MV-4-11 (cell line): ENCODE measurements at places on chromosomes 4 and X.

GRCh38 chrX:42117318-42117717, 194.0 kb upstream of the CASK start:
- DNase-seq, result no peak

GRCh38 chrX:121336831-121337421, 289.5 kb downstream of the GLUD2 start:
- no peak for DNase-seq

- no peak for DNase-seq
Observed at GRCh38 chr4:42265782-42266602, 113.5 kb upstream of the BEND4 start.

GRCh38 chr4:73481358-73481757, at the start of gene AFM:
Gene AFM, plus strand, starts transcription at chr4:73481745. Its CDS starts 31 bp downstream, at chr4:73481776.
- DNase-seq, result no peak

- no peak for DNase-seq
Observed at GRCh38 chr4:36290641-36291040, 9.2 kb downstream of the DTHD1 start.

DNA sequence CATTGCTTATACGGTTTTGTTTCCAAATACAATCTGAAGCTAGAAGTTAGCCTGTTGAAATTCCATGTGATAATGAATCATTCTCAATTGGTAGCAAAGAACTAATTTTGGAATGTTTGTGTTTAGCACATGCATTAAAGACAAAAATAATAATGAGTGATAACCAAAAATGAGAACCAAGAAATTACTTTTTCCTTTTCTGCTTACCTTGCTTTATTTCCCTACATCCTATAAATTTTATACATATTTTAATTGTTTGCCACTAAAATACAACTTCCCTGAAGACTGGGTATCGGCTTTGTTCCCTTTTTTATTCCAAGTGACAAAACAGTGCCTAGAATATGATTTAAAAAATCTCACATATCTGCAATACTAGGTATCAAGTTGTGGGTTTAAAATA, 203.8 kb upstream of the TACR3 start:
- no peak for DNase-seq

DNA sequence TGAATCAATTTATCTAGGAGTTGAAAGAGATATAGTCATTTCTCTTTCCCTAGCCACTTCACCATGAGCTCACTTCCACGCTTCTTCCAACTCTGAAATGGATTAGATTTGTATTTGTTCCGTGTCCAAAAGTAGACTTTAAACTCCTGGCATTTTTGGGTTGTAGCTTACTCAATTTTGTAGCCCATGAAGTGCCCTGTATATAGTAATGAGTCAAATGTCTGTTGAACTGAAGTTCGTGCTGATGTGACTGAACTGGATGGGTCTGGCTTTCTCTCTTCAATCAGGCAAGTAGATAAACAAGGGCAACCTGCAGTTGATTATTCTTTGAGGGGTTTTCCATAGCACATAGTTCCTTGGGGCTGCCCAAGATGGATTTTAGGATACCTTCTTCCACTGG, 450.6 kb downstream of the SH2D1A start:
- no peak for DNase-seq

DNA sequence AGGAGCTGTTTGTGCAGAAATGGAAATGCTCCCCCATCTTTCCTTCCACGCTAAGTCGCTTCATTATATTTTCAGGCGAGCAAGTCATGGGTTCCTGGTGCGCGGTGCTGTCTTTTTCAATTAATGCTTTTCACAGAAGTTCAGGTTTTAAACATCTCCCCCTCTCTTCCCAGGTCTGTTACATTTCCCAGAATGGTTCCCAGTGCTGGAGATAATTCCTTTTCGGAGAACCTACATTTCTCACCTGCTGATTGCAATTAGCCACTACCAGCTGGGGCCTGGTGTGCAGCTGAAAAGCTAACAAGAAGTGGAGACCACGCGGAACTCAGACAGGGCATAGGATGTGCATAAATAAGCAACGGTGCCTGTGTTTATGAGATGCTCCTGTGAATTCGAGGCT, 217.8 kb downstream of the MID1IP1 start:
- no peak for DNase-seq

DNA sequence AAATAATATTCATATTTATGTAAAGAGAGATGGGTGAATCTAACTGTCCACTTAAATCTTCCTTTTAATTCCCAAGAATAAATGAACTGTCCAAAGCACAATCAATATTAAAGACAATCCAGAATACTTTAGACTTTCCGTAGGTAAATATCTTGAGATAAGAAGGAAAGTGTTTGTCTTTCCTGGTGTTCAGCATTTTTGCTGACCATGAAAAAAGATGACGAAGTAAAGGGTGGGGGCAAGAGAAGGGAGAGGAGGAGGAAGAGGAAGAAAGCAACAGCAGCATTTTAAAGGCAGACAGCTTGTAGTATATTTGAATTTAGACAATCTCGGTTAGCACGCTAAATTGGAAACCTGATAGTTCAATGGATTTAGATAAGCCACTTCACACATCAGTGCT, 498.2 kb downstream of the KCNIP4 start:
- no peak for DNase-seq

DNA sequence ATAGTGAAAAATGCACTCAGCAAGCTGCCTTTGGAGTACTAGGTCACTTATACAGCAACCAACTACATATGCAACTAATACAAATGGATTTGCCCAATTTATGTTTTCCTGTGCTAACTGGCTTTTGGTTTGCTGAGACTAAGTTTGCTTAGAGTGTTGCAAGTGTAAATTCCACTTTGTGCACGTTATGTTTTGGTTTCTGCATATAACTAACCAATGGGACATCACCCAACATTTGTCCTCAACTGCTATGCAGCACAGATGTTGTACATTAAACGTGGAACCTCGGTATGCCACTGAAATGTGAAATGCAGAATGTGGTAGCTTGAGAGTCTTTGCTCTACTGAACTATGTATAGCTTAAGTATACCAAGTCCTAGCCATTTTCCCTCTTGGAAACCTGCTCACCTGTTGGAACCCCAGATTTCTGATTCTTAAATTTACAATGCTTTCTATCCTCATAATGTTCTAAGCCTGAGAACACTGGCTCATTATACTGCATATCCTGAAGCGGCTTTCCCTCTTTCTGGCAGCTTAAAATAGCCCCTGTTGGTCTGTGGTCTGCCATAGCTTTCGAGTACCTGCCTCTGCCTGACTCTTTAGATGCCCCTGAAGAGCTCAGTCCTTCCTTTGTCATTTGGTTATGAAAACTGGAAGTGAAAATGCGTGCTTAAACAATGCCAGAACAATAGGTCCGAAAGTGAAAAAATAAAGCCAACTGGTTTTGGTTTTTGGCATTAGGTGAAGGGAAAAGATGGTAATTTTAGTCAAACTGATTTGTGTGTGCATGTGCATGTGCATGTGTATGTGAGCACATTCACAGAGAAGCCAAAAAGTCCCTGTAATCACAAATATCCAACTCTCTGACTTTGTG, 158.0 kb downstream of the SH2D1A start:
- no peak for DNase-seq

- no peak for DNase-seq
Observed at GRCh38 chr4:39205476-39205875, 23.1 kb downstream of the WDR19 start.

DNA sequence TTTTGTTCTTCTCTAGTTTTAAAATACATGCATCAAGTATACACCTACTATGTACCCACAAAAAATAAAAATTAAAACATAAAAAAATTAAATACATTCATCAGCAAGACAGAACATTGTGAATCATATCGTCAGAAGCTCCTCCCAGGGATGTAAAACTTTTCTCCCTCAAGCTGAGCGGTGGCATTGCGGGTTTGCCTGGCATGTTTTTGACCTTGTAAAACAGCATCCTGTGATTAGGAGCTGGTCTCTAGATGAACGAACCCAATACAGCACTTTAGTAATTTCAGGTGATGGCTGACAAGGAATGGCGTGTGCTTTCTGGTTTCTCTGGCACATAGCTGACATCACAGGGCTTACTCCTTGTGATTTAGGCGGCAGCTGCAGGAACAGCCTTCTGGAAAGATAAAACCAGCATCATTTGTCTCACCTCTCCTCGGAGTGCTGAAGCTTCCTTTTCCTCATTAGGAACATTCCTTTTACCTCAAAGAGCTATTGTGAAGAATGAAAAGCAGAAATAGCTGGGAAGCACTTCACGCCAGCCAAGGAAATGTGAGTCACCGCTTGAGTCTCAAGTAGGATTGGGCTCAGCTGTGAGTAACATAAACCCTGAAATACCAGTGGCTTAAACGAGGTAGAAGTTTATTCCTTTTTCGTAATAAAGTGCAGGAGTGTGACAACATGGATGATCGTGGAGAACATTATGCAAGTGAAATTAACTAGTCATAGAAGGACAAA, 44.3 kb downstream of the NYX start:
- peak; percentile 76 for DNase-seq

DNA sequence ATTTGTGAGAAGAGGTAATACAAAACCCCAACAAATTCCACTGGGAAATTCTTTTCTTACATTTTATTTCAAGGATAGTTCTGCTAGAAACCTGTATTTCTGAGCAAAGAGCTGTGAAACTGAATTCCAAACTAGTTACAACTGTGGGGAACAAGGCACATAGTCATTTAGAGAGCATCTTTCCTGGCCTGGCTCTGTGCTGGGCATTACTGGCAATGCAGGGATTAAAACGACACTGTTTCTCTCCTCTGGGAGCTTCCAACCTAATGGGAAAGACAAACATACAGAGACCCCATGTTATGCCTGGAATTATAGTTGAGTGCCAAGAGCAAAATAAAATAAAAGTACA, 36.5 kb downstream of the SUPT20HL1 start:
- DNase-seq, result no peak

- no peak for DNase-seq
Observed at GRCh38 chrX:113384628-113385027, 544.0 kb upstream of the AMOT start.

DNA sequence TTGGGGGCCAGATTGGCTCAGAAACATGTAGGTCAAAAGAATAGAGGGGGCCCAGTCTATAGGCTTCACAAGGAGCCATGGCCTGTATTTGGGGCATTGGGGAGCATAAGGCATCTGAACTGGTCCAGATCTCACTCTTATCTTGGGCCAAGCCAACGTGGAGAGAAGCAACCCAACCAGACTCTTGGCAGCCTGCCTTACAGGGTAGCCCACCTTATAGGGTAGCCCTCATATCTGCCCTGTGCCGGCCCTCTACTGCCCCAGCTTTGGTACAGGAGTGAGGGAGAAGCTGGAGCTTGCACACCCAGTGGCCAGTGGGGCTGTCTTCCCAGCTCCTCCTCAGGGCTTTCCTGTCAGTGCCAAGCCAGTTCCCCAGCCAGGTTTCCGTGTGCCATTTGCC, 142.2 kb downstream of the AMMECR1 start:
- DNase-seq, result no peak

DNA sequence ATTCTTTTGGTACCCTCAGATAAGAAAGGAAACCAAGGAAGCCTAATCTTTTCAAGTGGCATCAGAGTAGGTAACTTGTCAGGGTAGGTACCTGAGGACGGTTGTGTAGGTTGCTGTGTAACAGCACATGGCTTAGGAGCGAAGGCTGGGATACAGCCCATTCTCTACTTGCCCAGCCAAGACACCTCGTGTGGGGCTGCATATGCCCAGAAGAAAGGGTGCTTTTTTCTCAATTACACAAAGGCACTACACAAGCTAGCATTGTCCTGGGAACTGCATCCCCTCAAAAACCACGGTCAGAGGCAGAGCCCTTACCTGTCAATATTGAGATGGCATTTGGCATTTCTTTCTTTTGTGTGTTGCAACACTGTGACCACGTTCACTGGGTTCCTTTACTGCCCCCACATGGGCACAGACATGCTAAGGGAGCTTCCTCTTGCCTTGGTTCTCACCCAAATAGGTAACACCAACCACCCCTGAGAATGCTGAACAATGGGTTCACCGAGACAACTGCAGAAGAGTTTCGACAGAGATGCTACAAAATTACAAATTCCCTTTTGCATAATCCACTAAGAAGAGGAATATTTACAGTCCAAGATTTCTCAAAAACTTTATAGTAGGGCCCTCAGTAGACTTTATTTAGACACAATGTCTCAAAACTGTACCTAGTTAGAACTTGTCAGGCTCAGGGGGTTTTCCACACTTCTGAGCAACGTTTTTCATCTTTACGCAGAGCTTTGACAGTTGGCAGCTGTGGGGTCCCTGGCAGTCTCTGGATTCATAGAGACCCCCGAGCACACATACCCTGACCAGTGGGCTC, 35.8 kb upstream of the TNIP3 start:
- peak; percentile 12 for DNase-seq

DNA sequence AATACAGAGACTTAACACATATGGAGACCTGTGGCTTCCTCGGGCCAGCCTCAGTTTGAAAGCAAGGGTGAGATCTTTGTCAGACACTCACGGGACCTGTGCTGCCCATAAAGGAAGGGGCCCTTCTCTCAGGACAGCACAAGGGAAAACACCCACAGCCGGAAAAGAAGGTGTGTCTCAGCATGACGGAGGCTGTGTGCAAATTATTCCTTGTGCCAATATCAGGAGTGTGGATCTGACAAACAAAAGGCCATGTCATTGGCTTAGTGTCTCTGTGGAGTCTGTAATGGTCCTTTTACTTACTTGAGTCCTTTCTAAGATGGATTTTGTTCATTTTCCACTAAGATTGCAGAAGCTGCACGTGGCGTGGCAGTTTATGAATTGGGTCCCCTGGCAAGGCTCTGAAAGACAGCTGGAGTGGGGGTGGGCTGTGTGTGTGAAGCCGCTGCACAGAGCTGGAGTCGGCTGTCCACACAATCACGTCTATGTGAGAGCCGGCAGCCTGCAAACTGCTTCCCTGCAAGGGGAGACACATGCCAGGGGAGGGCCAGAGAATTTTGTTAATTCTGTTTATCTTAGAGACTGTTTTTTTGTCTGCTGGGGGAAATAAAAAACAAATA, 1.9 kb downstream of the ENPP6 start:
- no peak for DNase-seq

GRCh38 chr4:48137846-48138245, 3.8 kb upstream of the TXK start:
- DNase-seq, result no peak

DNA sequence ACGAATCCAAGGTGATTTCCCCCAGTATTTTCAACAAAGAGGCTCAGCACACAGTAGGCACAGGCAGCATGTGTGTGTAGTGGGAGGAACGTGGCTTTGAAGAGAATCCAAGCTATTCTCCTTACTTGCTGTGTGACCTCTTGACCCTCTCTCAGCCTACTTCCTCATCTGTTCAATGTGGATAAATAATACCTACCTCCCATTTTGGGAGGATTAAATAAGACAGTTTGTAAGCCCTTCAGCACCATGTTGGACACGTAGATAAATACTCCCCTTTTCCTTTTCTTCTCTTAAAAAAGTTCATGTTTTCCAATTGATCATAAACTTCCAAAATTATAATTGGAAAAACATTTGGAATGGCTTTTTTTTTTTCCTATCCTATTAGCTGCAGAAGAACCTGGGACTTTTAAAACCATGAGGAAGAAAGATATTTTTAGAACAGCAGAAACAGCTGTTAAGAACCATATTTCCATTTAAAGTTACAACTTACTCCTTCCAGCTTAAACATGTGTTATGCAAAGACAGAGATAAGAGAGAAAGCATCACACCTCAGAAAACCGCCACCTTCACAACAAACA, 56.1 kb upstream of the TMEM131L start:
- DNase-seq, result peak; percentile 68

GRCh38 chrX:132539611-132540010, 50.8 kb upstream of the MBNL3 start:
- DNase-seq, result no peak

GRCh38 chrX:45133465-45133864, 67.2 kb downstream of the DIPK2B start:
- DNase-seq, result no peak

GRCh38 chr4:183971929-183972490, 66.9 kb downstream of the STOX2 start:
- no peak for DNase-seq

GRCh38 chr4:83255584-83255983, 29.0 kb downstream of the COQ2 start:
- no peak for DNase-seq
